ENCODE measurements at places on chromosomes 16 and 17. TPM values are rescaled to one million over a fixed set of nuclear protein-coding genes. Genes with fewer than 3 reads are reported as not detected.

GRCh38 chr17:71413935-71414334, 706.9 kb upstream of the SOX9 start:
- no peak for DNase-seq

The NXPH3 gene
- 2.3 TPM for total RNA-seq

DNA sequence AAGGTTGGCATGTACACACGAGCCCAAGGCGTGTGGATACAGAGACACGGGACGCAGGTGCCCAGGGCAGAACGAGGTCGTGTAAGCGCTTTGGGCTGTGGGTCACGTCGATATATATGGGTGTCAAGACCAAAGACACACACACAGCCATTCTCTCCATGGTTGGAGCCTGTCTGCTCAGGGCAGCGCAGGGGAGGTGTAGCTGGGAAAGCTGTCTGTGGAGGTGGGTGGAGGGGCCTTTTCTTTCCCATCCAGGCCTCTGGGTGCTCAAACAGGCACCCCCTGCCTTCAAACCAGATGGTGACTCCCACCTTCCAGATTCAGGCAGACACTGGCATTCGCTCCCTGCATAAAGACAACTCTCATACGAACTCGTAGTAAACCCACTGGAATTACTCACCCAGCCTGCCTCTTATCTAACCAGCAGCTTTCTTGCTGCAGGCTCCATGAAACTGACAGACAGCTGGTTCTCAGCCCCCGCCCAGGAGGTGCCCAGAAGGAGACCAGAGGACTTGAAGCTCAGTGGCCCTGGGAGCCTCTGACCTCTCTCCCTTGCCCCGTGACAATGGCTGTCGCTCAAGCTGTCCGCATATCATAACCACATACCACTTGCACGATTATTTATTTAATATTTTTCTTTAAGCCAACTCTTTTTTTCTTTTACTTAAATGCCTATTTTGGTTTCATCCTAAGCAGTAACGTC, 237.1 kb downstream of the KATNIP start:
- DNase-seq, result no peak

- no peak for DNase-seq
Measured at GRCh38 chr17:32120141-32120540, 22.2 kb upstream of the RHOT1 start.

The IL21R gene
- total RNA-seq, result 1.2 TPM

GRCh38 chr17:3260600-3260999, 37.6 kb downstream of the OR3A1 start:
- no peak for DNase-seq

GRCh38 chr17:68675723-68676122, 74.6 kb upstream of the FAM20A start:
- no peak for DNase-seq

GRCh38 chr17:2058586-2059546, 4.0 kb downstream of the HIC1 start:
- DNase-seq, result peak; percentile 63

The BAIAP2 gene
- 35.7 TPM for total RNA-seq

- DNase-seq, result no peak
Measured at GRCh38 chr16:87094556-87094865, 222.7 kb downstream of the C16orf95 start.

The RNF43 gene
- total RNA-seq, result not detected

Data from HFFc6 (cell line).